ENCODE measurements at places on chromosomes 5 and 9. TPM values are rescaled to one million over a fixed set of nuclear protein-coding genes. Genes with fewer than 3 reads are reported as not detected.

- no peak for DNase-seq
These were observed 23.9 kb downstream of the IRX2 start for GRCh38 chr5:2727550-2727949.

DNA sequence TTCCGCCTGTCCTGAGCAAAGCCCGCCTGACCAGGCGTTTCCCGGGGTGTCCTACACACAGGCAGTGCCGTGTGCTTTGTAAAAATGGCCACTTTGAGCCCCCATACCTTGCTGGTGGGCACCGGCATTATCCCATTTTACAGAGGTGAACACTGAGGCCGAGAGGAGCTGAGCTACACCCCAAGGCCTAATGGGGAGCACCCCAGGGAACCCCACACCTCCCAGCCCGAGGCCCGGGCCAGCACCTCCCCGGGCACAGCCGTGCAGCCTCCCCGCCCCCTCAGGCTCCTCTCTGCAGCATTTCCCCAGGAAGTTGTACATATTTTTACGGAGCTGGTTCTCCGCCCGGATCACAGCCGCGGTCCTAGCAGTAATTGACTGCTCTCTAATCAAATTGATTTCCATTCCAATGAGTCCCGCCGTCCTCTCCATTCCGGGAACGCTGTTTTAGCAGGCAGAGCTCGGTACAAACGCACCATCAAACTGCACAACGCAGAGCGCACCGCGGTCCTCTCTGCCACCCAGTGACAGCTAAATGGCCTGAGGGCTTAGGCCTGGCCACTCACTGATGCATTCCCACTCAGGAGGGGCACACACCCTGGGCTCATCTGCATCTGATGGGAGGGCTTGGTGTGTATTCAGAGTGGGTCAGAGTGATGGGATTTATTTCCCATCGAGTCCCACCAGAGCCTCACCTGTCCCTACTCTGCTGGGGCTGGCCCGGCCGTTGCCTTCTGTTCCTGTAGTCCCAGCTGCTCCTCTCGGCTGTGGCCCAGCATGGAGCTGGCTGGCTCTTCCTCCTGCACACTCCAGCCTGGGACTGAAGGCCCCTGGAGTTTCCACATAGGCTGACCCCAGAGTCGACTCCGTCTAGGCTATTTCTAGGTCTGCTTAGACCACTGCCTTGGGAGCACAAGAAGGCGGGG lies 36.2 kb upstream of the UBAC1 start:
- DNase-seq, result no peak

DNA sequence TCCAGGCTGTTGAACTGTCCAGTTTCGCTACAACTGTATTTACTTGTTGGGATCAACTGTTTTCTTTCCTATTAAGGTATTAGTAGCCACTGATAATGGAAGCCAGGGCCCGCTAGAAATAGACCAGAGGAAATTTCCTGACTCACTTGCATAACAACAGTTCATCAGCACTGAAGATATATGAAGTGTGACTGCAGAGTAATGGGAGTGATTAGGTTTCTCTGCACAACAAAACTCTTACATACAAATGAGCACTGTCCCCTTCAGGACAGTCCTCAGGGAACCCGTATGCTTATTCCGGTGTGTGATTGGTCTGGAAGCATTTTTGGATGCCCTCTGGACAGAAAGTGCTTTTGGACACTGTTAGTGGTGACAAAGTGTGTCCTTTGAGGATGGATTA lies 55.3 kb downstream of the LIX1 start:
- no peak for DNase-seq

DNA sequence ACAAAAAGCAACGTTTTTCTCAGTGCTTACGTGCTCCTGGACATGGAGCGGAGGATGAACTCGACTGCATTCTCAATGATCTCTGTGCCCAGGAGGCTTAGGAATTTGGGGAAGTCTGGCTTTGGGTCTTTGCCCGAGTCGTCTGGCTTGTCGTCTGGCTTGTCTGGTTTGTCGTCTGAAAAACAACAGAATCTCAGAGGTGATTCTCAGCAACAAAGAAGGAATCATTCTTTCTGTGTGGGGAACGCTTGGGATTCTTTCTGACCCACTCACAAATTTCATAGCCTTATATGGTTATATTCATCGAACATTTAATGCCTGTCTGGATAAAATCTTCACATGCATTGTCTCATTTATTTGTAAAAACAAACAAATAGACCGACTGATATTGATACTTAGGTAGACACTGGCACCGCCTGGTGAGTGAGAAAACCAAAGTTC lies 4.7 kb downstream of the C5orf46 start:
- DNase-seq, result no peak

DNA sequence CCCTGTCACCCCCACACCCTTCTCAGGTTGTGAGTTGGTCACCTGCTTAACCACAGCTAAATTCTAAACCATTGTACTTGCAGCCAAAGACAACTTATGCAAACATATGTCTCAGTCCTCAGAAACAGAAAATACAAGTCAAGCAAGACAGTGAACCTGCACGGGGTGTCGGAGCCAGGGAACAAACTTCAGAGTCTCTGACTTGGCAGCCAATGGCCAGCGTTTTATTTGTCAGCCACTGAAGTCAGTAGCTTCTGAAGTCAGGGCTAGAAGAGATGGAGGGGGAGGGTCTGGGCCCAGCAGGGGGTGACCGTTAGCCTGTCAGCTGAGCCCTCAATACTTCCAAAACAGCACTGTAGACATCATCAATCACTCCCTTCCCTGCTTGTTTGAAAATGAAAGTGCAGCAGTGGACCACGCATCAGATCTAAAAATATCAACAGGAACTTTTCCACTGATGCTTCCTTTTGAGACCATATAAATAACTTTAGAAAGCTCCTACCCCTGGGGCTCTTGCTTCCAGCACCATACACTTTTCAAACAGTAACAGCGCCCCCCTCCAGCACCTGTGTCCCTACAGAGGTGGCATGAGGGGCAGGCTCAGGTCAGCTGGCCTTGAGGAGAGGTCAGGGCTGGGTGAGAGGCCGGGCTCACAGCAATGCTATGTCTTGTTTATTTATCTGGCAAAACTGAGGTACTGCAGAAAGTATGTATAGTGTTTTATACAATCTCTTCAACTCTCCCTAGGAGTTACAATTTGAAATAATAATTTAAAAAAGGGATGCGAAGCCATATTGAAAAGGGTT lies 142.5 kb downstream of the ACER2 start:
- no peak for DNase-seq

DNA sequence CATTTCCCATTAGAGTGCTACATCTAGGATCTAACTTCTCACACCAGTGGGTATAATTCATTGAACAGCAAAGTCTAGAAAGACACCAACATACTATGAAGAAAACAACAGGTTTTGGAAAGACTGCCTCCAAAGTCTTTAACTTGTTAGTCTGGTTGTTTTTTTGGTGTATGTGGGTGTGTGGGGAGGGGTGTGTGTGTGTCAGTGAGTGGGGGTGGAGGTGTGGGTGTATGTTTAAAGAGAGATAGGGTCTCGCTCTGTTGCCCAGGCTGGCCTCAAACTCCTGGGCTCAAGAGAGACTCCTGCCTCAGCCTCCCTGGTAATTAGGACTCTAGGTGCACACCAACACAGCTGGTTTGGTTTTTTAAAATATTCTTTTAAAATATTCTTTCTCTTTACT lies 59.7 kb downstream of the AP3B1 start:
- DNase-seq, result no peak

- no peak for DNase-seq
These were observed 5.6 kb upstream of the NTNG2 start for GRCh38 chr9:132156262-132156661.

DNA sequence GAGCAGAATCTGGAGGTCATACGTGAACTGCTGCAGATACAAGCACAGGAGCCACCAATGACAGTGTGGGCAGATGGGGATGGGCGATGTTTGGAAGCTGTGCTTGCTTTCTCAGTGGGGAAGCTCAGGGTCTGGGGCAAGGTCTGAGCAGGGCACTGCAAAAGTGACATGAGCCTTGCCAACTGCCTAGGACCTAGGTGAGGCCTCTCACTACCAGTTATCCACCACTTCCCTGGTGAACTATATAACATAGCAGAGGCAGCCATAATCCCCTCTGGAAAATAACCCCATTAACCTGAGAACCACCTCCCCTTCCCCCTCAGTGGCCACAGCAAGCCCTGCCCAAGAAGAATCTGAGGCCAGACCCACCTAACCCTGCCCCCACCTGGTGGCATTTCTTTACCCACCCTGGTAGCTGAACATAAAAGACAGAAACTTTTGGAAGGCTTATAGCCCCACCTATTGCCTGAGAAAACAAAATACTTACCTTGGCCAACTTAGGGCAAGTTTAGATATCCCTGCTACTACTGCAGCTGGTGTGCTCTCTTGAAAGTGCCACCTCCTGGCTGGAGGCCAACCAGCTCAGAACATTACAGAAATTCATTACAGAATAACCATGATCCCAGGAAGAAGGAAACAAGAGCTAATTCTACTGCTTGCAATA lies 18.8 kb upstream of the SPEF2 start:
- DNase-seq, result no peak

DNA sequence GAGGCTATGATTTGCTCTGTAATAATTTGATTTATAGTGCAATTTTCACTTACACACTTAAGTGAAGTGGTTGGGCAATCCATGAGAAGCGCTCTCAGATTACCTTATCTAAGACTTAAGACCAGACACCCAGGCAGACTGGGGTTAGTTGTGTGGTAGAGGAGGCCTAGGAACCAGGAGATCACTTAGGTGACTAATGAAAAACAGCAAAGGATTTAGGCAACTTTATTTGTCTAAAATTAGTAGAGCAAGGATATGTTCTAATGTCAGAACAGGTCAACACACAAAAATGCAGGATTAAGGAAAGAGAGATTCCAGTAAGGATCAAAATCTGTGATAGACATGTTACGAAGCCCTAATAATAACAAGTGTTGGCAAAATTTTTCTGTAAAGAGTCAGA lies 913.8 kb downstream of the TLE1 start:
- no peak for DNase-seq

The GFI1B gene
- total RNA-seq, result not detected

The LECT2 gene
- not detected for total RNA-seq

The TPPP gene
- total RNA-seq, result 3.4 TPM

The SV2C gene
- total RNA-seq, result 4.9 TPM
